Activated T-helper 1 cell treated with Interleukin-2 at 50 U/mL for 16 hours (primary cell): ENCODE measurements at places on chromosomes 3 and 15.

GRCh38 chr3:5096336-5097008 is 25.6 kb upstream of the ARL8B start:
- no peak for DNase-seq

- DNase-seq: no peak
Observed at GRCh38 chr3:134544316-134544715, 58.5 kb downstream of the CEP63 start.

GRCh38 chr15:100713163-100713867 is 110.9 kb downstream of the ASB7 start:
- DNase-seq: no peak

GRCh38 chr15:86735247-86736040 is 655.8 kb downstream of the AGBL1 start:
- DNase-seq: no peak

DNA sequence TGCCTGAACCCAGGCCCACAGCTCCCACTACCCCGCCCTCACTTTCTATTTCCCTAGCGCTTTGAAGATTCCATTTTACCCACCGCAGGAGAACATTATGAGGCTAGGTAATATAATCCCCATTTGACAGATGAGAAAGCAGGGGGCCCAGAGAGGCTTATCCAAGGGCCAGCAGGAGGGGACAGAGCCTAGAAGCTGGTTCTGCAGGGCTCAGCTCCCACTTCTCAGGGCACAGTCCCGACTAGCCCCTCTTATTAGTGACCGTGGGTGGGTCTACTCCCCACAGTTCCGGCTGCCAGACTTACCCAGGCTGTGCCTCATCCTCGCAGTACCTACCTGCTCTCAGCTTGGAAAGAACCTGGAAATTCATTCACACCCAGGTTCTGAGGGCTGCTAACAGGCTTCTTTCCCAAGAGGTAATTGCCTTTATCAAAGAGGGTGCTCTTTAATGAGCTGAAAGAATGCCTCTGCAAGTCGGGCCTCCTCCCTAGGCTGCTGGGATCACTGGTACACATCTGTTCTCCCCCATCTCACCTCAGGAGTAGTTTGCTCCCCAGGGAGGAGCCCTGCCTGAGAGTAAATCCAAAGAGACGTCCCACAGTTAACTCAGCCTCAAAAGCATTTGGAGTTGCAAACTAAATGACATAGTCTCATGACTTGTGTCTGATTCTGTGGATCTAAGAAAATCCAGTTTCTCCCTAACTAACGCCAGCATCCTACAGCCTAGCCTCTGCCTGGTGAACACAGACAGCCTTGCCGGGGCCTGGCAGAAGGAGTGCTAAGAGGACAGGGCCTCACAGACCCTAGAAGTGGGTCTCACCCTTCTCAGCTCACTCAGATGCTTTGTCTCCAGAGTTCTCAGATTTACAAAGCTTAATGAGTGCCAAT is 125.0 kb downstream of the CHSY1 start:
- no peak for DNase-seq

GRCh38 chr15:87578776-87579175 is 677.8 kb downstream of the NTRK3 start:
- DNase-seq: no peak

- DNase-seq: no peak
Observed at GRCh38 chr3:194824701-194825111, 139.0 kb downstream of the FAM43A start.

DNA sequence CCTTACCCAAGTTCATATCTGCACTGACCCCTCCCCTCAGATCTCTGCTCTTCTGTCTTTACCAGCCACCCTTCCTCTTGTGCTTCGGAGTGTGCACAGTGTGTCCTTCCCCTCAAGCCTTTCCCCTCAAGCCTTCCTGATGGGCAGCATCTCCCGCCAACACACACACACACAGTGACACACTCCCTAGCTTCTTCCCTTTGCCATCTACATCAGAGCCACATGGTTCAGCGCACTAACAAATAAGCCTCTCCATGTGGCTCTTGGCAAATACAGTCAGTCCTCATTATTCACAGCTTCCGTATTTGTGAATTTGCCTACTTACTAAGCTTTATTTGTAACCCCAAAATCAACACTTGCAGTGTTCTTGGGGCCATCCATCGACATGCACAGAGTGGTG is 37.5 kb downstream of the SH3BP5 start:
- no peak for DNase-seq

- no peak for DNase-seq
Observed at GRCh38 chr3:45657853-45658252, 31.3 kb upstream of the SACM1L start.
